ENCODE measurements at places on chromosomes 2 and 18. TPM values are rescaled to one million over a fixed set of nuclear protein-coding genes. Genes with fewer than 3 reads are reported as not detected.
A peak's percentile ranks its signal among the peaks of the same experiment; 100 is the strongest.

DNA sequence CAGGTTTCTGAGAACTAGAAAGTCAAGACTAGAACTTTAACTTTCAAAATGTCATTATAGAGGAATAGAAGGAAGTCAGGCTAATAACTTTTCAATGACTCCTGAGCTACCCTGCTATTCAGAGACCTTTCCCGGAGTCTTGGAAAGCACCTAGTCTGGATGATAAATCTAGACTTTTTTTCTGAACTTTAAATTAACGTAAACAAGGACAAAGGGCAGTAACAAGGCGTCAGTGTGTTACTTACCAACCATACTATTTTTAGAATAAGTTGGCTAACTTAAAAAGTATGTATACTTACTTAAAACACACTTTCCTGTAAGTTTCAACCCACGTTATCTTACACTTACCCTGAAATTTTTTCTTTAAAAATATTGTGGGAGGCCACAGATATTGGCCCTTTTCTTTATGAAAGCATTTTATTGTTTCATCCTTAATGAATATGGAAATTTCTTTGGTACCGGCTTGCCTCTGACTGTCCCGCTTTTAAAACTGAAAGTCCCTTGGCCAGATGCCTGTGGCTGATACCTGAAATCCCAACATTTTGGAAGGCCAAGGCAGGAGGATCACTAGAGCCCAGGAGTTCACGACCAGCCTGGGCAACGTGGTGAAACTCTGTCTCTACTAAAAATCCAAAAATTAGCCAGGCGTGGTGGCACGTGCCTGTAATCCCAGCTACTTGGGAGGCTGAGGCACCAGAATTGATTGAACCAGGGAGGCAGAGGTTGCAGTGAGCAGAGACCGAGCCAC lies 9.7 kb downstream of the PMAIP1 start:
- no peak for DNase-seq

- DNase-seq = no peak
These were observed 20.8 kb downstream of the DBI start for GRCh38 chr2:119387381-119388129.

Gene POTEI
- polyA plus RNA-seq = 0.90 TPM

Gene SCYGR2
- not detected for polyA plus RNA-seq

- DNase-seq = no peak
These were observed 269.7 kb upstream of the SLC8A1 start for GRCh38 chr2:40721595-40721994.

Gene KCMF1
- polyA plus RNA-seq = 49.3 TPM

DNA sequence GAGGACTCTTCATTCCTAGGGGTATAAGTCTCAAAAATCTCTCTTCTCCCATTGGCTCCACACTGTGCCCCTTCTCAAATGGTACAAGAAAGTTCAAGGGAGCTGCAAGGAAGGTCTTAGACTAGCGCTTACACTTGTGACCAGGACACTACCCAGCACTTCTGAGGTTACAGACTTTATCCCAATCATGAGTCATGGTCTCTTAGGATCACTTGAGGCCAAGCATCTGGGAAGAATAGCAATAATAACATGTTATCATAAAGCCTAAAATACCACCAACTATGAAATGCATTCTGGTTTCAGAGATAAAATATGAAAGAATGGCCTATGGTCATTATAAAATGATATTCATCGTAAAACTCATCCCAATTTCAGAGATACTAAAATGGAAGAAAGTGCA lies 309.9 kb upstream of the PKDCC start:
- DNase-seq = no peak

GRCh38 chr18:34909637-34910364 lies 131.4 kb upstream of the MAPRE2 start:
- no peak for DNase-seq

- DNase-seq = no peak
These were observed 209.2 kb downstream of the MCFD2 start for GRCh38 chr2:46706264-46706983.

Gene POTEC
- not detected for polyA plus RNA-seq

DNA sequence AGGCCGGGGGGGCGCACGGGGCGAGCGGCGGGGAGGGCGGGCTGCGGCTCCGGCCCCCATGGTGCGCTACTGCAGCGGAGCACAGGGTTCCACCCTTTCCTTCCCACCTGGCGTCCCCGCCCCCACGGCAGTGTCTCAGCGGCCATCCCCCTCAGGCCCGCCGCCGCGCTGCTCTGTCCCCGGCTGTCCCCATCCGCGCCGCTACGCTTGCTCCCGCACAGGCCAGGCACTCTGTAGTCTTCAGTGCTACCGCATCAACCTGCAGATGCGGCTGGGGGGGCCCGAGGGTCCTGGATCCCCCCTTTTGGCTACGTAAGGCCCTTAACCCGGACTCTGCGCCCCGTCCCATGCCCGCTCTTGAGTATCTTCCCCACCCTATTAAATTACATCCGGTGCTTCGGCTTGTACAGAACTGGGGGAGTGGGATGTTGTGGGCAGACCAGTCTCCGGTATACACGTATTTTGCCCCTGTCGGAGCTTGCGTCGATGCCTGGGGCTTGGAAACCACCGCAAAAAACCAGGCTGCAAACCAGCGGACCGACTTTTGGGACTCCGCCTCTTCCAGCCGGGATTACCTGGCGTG lies 598 bp upstream of the WBP1 start:
- DNase-seq = no peak

DNA sequence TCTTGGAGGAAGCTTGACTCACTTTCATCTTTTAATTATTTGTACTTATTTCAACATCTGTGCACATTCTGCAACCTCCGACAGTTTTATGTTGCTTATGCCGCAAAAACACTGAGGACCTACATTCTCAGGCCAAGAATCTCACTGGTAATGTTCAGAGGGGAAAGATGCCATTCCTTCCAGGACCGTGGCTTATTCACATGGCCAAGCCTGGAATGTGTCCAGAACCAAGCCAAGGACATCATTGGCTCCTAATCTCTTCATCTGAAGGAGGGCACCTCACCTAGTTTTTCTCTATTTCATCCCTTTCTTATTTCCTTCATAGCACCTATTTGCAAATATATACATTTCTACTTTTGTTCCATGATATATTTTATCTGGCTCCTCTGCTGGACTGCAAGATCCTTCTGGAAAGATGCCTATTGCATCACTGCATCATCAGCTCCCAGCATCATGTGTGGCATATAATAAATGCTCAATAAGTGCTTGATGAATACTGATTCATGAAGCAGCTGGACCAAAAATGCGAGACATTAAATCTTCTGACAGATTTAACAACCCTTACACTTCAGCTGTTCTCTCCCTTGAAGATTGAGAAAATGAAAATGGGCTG lies 377.1 kb downstream of the TNS1 start:
- DNase-seq = peak; percentile 84

Gene EGR4
- not detected for polyA plus RNA-seq

DNA sequence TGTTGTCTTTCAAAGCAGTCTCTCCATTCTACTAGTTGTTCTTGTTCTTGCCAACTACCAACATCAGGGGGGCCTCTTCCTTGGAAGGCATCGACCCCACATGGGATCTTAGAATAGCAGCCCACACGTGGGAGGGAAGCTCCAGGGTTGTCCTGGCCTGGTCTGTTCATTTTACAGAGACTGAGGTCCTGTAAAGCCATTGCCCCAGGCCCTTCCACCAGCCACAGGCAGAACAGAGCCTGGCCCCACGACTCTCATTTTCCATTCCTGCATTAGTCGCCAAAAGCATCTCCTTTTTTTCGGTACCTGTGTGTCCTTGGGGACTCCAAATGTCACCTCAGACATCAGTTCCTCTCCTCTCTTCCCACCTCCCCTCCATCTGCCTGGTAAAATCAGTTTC lies 28.0 kb downstream of the CNGA3 start:
- no peak for DNase-seq

Measured in right lung (tissue), 10 donors.